ENCODE measurements at places on chromosomes 11 and 22.

DNA sequence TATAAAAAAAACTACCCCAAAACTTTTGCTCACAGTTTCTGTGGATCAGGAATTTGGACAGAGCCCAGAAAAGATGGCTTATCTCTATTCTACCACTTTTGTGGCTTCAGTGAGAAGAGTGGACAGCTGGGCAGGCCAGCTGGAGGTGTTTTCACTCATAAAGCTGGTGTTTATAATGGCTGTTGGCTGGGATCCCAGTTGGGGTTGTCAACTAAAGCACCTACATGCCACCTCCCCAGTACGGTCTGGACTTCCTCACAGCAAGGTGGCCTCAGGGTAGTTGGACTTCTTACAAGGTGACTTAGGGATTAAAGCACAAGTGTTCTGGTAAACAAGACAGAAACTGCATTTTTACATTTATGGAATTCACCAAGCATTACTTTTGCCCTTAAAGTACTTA, 171.0 kb downstream of the NELL1 start:
- no peak for DNase-seq

DNA sequence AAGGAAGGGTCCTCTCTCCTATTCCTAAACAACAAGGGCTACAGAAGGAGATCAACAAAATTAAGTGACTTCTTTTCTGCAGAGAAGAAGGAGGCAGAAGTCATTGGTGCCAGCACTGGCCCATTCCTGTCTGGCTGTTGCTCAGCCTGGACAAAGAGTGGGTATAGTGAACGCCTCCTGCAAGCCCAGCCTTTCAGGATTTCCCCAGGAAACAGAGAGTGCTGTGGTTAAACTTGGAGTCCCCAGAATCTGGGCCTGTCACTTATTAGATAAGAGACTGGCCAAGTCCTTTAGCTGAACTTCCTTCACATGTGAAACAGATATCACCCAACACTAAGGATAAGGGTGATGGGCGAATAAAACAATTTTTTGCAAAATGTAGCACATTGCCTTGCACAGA, 10.9 kb downstream of the TST start:
- DNase-seq: no peak

DNA sequence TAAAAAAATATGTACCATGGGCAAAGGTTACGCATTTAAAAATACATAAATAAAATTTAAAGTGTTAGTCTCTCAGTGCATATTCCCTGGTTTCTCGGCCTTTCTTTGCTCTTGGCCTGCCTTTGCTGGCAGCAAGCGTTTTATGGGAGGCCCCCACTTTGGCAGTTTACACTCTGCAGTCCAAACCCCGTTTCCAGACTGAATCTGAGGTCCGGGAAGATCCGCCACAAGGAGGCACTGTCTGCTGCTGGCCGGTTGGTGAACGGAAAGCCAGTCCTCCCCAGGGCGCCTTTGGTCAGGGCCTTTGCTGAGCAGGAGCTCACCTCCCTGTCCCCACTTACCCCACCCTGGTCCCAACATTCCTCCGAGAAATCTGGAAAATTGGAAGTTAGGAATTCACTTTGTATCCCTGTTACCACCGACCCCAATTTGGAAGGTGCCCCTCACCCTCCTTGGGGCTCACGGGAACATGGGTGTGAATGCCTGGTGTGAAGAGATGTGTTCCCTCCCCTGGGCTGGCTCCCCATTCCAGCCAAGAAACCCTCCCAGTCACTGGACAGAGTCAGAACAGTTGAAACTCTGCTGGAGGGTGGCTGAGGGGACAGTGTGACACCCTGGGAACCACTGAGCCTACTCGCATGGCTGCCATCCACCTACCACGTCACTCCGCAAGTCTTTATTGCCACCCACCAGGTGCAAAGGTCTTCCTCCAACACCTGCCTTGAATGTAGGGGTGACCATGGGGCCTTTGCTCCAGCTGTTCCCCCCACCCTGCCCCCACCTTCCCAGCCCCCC, 9.4 kb upstream of the SF1 start:
- DNase-seq: no peak

- no peak for DNase-seq
Observed at GRCh38 chr11:117099696-117100095, 1.5 kb upstream of the SIK3 start.

DNA sequence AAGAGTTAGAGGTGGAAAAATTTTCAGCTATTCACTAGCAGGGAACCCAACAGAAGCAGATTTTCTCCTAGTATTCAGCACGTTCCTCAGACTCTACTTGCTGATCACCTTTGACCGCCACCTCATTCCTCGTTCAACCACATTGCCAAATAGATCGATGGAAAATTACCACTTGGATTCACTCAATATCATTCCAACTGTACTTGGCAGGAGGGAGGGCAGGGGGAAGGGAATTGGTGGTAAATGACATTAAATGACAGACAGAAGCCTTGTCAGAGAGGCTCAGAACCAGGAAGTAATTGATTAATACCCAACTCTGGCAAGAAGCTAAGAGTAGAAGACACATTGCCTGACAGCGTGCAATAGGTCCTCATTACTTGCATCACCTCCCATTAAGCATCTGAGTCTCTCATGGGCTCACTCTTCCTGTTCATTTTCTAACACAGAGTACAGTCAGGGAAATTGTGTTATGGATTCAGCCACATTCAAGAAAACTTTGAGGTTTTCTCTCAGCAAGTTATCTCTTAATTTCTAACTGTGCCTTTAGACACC, 240.5 kb upstream of the FAT3 start:
- no peak for DNase-seq
